WTC11 (cell line): ENCODE measurements at places on chromosomes 16 and 17.

DNA sequence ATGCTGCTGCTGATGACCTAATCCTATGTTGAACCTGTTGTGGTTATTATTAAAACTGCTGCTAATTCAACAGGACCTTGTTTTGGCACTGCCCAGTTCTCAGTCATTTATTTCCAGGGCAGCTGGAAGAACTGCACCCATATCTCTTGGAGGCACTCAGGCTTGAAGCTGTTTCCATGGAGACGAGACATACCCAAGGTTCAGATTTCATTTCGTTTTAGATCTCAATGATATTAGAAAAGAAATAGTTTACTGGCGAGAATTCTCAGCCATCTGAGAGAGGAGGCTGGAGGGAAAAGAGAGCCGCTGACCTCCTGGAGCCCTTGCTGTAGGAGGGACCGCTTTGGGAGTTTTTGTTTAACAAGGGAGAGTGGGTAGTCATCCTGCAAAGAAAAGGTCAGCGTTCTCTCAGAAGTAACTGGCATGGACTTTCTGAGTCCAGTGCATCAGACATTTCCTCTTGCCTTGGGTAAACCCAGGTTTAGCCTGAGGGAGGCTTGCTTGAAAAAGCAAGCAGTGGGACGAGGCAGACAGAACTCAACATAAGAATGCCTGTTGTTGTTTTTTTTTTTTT is 75.4 kb downstream of the YPEL2 start:
- DNase-seq: no peak

GRCh38 chr16:53224951-53225533 is 170.3 kb downstream of the CHD9 start:
- no peak for DNase-seq

DNA sequence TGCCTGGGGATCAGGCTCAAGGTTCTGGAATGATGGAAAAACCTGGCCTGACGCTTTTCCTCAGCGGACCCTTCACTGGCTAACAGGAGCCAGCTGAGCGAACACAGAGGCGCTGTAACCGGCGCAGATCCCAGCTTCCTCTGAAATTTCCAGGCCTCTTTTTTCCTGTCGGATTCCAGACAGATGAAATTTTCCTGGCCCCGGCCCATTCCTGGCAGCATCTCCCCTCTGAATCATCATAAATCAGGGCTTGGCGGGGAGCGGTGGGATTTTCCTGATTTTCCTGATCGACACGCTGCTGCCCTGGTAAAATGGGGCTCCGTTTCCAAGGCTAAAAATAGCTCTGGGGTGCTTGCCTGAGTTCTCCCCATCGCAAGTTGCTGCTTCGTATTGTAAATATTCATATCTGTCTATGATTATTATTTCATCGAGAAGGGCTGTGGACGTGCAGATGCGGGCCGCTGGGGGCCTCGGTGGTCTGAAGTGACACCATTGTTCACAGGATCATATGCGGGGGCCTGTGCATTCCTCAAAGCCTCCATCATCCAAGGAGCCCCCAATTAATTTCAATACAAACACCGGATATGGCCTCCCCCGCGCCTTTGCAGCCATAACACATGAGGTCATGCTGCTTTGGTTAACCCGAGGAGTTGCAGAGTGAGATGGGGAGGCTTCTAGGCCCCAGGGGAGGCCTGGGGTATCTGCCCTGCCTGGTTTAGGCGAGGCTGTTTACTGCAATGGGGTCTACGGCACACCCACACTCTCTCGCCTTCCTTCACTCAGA is 45.8 kb upstream of the ETV4 start:
- no peak for DNase-seq

DNA sequence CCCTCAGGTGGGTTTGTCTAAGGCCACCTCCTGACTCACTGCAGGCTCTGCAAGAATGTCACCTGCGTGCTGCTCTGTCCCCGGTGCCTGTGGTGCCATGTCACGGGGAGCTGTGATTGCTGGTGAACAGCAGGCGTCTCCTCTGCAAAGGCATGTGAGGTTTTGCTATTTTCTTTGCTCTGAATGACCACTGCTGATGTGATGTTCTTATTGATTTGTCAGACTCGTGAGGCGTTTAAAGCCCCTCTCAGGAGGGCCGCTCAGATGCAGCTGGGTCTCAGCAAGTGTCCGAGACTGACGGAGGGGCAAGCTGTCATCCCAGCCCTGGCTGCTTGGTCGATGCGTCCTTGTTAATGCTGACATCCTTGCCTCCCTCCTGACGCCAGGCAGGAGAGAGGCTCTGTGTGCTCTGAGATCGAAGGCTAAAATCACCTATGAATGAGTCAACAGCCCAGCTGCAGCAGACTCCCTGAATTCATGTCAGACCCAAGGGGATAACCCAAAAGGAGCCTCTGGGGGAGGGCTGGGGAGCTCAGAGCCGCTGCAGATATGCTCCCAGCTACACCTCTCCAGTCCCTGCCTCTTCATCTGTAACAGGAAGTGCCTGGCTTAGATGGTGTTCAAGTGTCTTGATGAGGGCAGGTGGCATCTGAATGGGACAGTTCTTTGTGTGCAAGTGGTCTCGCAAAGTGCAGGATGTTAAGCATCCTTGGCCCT is 11.8 kb upstream of the PEMT start:
- DNase-seq: no peak

GRCh38 chr17:1251866-1252608 is 18.2 kb upstream of the BHLHA9 start:
- no peak for DNase-seq

DNA sequence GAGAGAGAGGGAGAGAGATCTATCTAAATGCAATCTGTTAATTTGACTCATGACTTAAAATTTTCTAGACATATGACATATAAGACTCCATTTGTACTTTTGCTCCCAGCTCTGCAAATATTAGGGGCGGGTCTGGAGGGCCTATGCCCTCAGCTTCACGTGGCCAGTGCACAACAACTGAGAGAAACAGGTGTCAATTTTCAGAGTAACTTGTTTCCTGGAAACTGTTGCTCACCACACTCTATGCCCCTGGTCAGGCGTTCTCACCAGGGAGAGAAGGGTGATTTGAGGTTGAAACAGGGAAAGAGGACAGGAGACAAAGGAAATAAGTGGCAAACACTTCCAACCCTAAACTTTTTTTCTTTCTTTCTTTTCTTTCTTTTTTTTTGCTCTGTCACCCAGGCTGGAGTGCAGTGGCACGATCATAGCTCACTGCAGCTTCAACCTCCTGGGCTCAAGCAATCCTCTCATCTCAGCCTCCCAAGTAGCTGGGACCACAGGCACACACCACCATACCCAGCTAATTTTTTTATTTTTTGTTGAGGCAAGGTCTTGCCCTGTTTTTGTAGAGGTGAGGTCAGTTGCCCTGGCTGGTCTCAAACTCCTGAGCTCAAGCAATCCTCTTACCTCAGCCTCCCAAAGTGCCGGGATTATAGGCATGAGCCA is 270.0 kb downstream of the SLC39A11 start:
- no peak for DNase-seq

GRCh38 chr16:11915114-11915643 is 577 bp downstream of the GSPT1 start:
- DNase-seq: peak; percentile 22

GRCh38 chr17:45428931-45429338 is 3.7 kb downstream of the ARHGAP27 start:
- DNase-seq: no peak

- DNase-seq: peak; percentile 50
Observed at GRCh38 chr17:67246653-67247415, 1.8 kb upstream of the HELZ start.

- no peak for DNase-seq
Observed at GRCh38 chr17:39920218-39921210, 2.1 kb upstream of the GSDMB start.

DNA sequence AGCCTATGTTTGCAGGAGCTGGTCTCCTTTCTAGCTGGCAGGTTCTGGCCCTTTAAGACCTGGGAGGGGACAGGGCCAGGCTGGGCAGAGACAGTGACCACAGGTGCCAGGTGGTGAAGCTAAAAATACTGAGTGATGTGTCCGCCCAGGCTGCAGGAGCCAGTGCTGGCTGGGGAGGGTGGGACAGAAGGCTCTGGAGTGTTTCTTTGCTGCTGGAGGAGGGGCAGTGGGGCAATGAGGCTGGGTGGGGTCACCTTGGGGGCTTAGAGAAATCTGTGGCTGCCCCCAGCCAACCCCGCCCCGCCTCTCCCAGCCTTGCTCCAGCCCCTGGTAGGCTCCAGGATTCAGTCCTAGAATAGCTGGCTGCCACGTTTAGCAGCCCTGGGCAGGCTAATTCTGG is 30.4 kb upstream of the SBK1 start:
- DNase-seq: no peak

GRCh38 chr16:72426386-72426785 is 254.4 kb upstream of the PMFBP1 start:
- DNase-seq: no peak

DNA sequence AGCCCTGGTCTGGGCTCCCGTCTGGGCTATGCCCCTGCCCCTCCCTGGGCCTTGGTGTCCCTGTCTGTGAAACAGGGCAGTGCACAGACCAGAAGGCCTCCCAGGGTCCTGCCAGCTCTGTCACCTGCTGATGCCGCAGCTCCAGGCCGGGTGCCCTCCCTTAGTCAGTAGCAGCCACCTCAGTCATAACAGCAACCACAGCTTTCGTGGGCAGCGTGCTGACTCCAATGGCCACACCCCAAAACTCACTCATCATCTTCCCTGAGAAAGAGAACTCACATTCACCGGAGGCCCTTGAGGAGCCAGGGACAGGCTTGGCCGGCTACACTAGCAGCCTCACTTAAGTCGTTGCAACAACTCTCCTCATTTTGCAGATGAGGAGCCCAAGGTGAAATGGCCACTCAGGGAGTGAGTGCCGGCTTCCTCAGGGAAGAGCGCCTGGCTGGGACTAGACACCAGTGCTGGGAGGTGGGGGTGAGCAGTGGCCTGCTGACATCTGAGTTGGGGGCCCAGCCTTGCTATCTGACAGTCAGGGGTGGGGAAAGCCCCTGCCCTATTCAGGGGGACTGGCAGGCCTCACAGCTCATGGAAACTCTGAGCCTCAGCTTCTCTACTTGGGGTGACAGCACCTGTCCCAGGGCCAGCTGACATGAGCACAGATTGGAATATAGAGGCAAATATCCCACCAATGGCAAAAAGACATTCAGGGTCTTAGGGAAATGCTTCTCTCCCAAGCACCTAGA is 22.6 kb downstream of the SLC5A10 start:
- no peak for DNase-seq

- DNase-seq: no peak
Observed at GRCh38 chr17:53627511-53627910, 195.2 kb upstream of the KIF2B start.

DNA sequence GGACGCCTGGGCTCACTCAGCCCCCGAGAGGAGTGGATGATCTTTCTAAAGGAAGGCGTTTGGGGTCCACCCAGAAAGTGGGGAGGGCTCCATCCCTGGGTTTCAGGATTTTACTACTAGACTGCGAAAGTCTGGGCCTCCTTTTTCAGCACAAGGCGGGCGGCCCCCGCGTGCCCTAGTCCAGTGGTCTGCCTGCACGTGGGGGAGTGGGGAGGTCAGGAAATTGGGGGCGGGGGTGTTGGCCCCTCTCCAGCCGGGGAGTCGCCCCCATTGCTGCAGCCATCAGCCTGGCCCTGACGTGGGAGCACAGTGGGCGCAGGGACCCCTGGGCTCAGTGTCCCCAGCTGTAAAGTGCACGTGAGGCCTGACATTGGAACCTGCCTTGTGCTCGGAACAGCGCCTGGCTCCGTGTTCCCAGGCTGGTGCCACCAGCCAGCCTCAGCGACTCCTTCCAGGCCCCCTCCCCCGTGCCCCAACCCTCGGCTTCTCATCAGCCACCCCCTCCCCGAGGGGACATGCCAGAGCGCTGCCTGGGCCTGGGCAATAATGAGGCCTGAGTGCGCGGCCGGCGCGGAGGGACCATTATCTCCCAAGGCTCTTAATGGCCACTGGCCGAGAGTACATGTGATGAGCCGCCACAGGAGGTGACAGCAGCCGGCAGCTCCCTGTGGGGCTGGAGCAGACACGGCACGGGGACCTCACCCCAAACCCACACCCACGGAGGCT is 2.4 kb upstream of the C1QTNF8 start:
- no peak for DNase-seq

DNA sequence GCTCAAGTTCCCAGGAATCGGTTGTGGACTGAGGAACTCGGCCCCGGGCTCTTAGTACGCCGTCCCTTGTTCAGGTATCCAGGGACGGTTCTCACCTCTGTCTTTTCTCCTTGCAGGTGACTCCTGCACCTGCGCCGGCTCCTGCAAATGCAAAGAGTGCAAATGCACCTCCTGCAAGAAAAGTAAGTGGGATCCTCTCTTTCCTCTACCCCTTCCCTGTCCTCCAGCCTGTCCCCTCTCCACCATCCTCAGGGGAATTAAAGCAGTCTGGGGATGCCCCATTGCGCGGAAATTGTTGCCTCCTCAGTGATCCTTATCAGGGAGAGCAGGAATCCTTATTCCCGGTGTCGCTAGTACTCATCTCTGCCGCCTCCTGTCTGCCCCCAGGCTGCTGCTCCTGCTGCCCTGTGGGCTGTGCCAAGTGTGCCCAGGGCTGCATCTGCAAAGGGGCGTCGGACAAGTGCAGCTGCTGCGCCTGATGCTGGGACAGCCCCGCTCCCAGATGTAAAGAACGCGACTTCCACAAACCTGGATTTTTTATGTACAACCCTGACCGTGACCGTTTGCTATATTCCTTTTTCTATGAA is 585 bp downstream of the MT2A start:
- DNase-seq: no peak

DNA sequence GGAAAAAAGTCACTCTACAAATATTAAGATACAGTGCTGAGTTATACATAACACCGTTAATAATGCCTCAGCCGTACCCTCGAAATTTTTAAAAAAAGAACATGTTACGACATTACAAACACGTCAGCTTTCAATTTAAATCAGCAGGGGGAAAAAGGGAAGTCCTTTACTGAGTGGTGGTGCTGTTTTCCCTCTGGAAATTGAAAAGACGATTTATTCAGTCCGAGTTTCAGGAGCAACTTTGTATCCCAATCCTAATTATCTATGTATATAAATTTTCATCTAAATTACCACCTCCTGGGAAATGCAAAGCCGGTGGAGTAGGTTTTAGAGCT is 1.3 kb downstream of the NETO2 start:
- DNase-seq: no peak

- no peak for DNase-seq
Observed at GRCh38 chr17:48589831-48590606, at the start of gene HOXB3. HOXB3 (minus strand) TSS chr17:48590241; CDS start chr17:48552474, 37,767 bp downstream.

DNA sequence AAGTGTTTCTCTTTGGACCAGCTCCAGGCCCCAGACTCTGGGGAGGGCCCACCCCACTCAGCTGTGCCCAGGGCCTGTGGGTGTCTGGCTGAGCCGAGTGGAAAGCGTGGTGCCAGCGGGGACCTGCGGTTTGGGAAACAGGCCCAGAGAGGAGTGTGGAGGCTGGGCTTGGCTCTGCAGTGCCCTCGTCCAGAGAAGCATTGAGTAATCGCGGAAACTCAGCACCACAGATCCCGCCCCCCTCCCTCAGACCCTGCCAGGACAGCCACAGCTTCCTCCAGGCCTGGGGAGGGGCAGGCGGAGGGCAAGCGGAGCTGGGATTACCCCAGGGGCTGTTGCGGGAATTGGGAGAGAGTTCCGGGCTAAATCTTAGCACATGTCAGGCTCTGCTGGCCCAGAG is 14.6 kb upstream of the PITPNA start:
- no peak for DNase-seq

DNA sequence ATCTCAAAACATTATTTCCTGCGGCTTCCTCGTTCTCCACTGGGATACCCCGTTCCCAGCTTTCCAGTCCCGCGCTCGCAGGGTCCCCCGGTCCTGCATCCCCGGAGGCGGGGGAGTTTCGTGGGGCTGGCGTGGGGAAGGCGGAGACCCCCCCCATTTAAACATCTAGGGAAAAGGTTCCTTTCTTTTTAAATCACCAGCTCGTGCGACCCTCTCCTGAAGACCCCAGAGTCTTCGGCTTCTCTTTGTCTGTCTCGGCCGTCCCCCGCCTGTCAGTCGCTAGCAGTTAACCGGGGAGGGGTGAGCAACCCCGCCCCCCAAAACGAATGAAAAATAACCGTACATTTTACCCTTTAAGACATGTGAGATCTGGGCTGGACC is 473 bp upstream of the IGF2BP1 start:
- DNase-seq: no peak
